ENCODE measurements at places on chromosomes 2 and 18. TPM values are rescaled to one million over a fixed set of nuclear protein-coding genes. Genes with fewer than 3 reads are reported as not detected.

DNA sequence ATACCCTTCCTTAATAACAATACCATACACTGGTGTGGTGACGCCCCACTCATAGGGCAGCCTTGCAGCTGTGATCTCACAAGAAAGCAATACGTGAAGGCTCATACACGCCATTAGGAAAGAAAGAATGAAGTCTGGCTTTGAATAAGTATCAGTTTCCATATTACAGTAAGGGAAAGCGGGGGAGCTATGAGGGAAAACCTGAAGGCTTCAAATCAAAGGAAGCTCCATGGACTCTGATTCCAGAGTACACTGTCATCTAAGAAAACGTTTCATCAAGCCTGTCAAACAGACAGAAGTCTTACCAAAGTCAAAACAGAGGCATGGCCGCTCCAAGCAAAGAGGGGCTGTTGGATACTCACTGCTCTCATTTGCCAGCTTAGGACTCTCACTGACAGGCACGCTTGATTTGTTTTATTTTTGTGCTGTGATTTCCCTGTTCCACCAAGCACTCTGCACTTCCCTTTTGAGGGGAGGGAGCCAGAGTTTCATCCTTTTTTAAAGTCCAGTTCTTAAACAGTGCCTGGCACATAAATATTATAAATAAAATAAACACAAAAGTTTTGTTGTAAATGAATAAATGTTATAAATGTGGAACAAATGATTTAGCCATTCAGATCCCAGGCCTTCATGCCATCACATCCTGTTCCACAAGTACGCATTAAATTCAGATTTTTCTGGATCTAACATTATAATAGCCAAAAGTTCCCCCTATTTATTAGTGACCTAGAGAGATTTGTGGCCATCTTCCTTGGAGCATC is 221.2 kb downstream of the PIEZO2 start:
- H3K4me1 ChIP-seq: no peaks in the 10 kb centered on the region
- no peak overlapping the region for H3K4me3 ChIP-seq
- no peak overlapping the region for H3K27ac ChIP-seq

- H3K36me3 ChIP-seq: no peaks in the 10 kb centered on the region
- no peak overlapping the region for H3K4me3 ChIP-seq
- no peaks in the 10 kb centered on the region for H3K27me3 ChIP-seq
- no peaks in the 10 kb centered on the region for H3K4me1 ChIP-seq
These were observed 39.6 kb downstream of the ASB1 start for GRCh38 chr2:238466243-238466756.

DNA sequence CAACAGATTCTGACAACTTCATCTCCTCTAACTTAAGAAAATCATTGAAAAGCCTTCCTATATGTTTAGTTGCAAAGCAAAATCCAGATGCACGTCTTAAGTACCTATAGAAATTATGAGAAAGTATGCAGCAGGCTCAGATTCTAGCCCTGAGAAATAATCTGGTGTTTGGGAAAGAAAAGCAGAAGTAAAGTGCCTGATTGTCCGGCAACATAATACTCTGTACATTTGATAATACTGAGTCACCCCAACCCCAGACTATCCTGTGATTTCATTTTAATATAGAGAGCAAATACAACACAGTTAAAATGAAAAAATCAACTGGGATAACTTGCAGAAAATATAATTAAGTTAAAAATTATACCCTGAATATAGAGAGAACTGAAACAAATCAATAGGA is 13.5 kb downstream of the RFX8 start:
- H3K4me1 ChIP-seq: peaks cover 23% of the 10 kb centered on the region
- H3K27ac ChIP-seq: no peak overlapping the region
- no peak overlapping the region for H3K4me3 ChIP-seq
- no peaks in the 10 kb centered on the region for H3K36me3 ChIP-seq
- H3K27me3 ChIP-seq: no peaks in the 10 kb centered on the region

- no peaks in the 10 kb centered on the region for H3K27me3 ChIP-seq
- H3K27ac ChIP-seq: no peak overlapping the region
- no peak overlapping the region for H3K4me3 ChIP-seq
- no peak for DNase-seq
These were observed 36.2 kb downstream of the DIPK1C start for GRCh38 chr18:74420926-74421325.

- no peaks in the 10 kb centered on the region for H3K4me1 ChIP-seq
- no peak overlapping the region for H3K4me3 ChIP-seq
- no peaks in the 10 kb centered on the region for H3K27me3 ChIP-seq
- H3K27ac ChIP-seq: no peak overlapping the region
These were observed 48.0 kb downstream of the TRABD2A start for GRCh38 chr2:84832772-84833461.

- no peak overlapping the region for H3K4me3 ChIP-seq
- DNase-seq: no peak
- H3K4me1 ChIP-seq: peaks cover 9% of the 10 kb centered on the region
- no peaks in the 10 kb centered on the region for H3K36me3 ChIP-seq
These were observed 54.7 kb upstream of the ARL5A start for GRCh38 chr2:151882786-151883445.

Gene MARCO
- 7.0 TPM for total RNA-seq

- H3K27me3 ChIP-seq: no peaks in the 10 kb centered on the region
- H3K4me1 ChIP-seq: peaks cover 16% of the 10 kb centered on the region
- no peak overlapping the region for H3K27ac ChIP-seq
These were observed 4.8 kb upstream of the STAT4 start for GRCh38 chr2:191155608-191156071.

- H3K27me3 ChIP-seq: no peaks in the 10 kb centered on the region
- H3K27ac ChIP-seq: no peak overlapping the region
- peaks cover 7% of the 10 kb centered on the region for H3K4me1 ChIP-seq
- H3K36me3 ChIP-seq: no peaks in the 10 kb centered on the region
- H3K4me3 ChIP-seq: no peak overlapping the region
These were observed 96.6 kb downstream of the MBD2 start for GRCh38 chr18:54127759-54128378.

DNA sequence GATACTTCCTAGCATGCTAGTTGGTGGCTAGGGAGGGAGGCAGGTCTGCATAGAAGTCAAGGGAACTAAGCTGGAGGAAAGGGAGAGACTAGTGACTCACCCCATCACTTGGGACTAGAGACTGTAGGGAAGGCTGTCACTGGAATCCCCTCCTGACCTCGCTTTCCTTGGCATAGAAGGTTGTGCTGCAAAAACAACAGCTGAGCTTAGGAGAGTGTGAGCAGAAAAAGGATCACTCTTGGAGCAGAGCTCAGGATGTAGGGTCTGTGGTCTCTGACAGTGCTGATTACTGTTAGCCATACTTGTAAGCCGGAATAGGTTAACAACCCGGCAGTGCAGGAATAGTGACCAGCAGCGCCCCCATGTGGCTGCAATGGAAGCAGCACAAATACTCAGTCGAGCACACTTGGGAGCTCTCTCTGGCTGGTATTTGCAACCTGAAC is 66.9 kb upstream of the SMAD2 start:
- H3K27ac ChIP-seq: no peak overlapping the region
- H3K36me3 ChIP-seq: no peaks in the 10 kb centered on the region
- H3K4me1 ChIP-seq: peaks cover 7% of the 10 kb centered on the region
- no peak for DNase-seq
- H3K27me3 ChIP-seq: no peaks in the 10 kb centered on the region

DNA sequence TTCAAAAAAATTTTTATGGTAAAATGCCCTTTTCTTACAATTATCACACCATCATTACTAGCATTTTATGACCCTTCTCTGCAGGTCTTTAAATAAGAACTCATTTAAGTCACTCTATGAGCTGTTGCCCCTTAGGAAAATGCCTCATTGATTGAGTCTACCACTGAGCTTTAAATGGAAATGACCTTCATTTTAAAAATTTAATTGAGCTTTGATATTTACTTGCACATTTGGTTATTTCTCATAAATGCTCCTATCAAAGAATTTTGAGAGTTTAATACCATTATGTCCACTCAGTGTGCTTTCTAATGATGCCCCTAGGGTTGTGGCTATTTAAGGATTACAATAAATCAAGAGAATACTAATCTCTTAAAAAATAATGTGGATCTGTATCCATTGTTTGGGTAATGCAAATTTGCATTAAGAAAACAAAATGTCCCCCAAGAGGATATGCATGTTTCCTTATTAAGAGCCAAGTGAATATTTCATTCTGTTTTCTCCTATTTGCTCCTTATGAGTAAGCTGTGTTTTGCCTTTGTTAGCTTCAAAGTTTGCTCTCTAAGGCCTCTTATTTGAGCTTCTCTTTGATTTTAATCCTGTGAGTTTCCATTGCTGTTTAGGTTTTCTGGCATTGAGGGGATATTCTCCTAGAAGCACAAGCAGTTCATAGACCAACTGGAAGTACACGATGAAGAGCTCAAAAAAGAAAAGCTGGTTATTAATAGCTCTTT is 69.8 kb downstream of the CERS6 start:
- no peaks in the 10 kb centered on the region for H3K36me3 ChIP-seq
- peak overlapping the region; percentile 22 for H3K4me3 ChIP-seq
- peaks cover 97% of the 10 kb centered on the region for H3K4me1 ChIP-seq
- H3K27me3 ChIP-seq: no peaks in the 10 kb centered on the region
- peak overlapping the region; percentile 90 for H3K27ac ChIP-seq

GRCh38 chr18:8732442-8733360 is 27.3 kb downstream of the MTCL1 start:
- no peak overlapping the region for H3K4me3 ChIP-seq
- no peaks in the 10 kb centered on the region for H3K27me3 ChIP-seq
- no peaks in the 10 kb centered on the region for H3K36me3 ChIP-seq
- no peak overlapping the region for H3K27ac ChIP-seq

Gene DYNAP
- not detected for total RNA-seq

Gene PTPN2
- total RNA-seq: 11.0 TPM

DNA sequence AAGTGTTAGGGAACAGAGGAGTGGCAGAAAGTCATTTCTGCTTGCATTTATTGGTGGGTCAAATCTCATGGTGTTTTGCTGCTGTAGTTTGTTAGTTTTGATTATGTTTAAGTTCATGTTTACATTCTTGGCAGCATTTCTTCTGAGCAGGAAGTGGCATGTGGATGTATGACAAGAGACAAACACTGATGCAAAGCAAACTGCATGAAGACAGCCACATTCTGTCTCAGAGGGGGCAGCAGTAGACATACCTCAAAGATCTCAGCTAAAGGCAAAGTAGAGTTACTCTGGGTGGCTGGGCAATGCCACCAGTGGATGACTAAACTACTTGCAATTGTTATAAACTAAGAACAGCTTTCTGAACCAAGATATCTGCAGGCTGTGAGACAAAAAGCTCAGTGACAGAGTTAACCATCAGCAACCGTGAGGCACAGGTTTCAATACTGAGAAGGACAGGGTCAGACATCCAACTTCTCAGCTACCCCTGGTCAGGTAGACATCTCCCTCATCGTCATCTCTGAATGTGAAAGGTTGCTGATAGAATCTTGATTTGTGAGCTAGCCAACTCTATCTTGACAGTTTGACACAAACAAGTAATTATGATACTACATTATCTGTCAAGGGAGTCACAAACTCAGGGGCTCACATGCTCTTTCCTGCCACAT is 16.4 kb downstream of the GALNT3 start:
- H3K27me3 ChIP-seq: no peaks in the 10 kb centered on the region
- no peak overlapping the region for H3K27ac ChIP-seq
- no peak for DNase-seq
- no peaks in the 10 kb centered on the region for H3K36me3 ChIP-seq

GRCh38 chr2:2826621-2827020 is 495.5 kb upstream of the MYT1L start:
- no peaks in the 10 kb centered on the region for H3K4me1 ChIP-seq
- H3K27ac ChIP-seq: no peak overlapping the region
- DNase-seq: no peak
- H3K4me3 ChIP-seq: no peak overlapping the region

Gene SLC30A3
- total RNA-seq: 5.9 TPM

GRCh38 chr2:189477756-189478155 is 36.5 kb downstream of the WDR75 start:
- H3K4me3 ChIP-seq: no peak overlapping the region
- no peaks in the 10 kb centered on the region for H3K27me3 ChIP-seq
- no peak overlapping the region for H3K27ac ChIP-seq
- H3K36me3 ChIP-seq: peaks cover 32% of the 10 kb centered on the region

DNA sequence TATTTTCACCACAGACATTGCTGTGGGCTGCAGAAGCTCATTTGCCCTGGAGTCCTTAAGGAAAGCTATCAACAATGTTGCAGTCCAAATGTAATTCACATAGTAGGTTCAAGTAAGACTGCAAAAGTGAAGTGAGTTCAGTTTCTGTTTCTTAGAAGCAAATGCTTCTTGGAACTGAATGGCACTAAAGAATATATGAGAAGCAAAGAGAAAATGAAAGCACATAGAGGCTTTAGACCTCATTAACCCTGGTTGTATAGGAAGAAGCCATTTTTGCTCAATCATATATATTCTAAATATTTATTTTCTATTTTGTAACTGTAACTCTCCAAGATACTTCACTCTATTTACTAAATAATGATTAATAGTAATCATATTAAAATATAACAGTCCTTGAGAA is 292.0 kb downstream of the ZNF804A start:
- H3K4me3 ChIP-seq: no peak overlapping the region
- H3K27ac ChIP-seq: no peak overlapping the region
- no peaks in the 10 kb centered on the region for H3K4me1 ChIP-seq

GRCh38 chr18:48222118-48222517 is 187.1 kb downstream of the ZBTB7C start:
- H3K27ac ChIP-seq: no peak overlapping the region
- H3K4me1 ChIP-seq: peaks cover 18% of the 10 kb centered on the region
- H3K36me3 ChIP-seq: no peaks in the 10 kb centered on the region
- H3K27me3 ChIP-seq: no peaks in the 10 kb centered on the region

Gene RRM2
- 2.1 TPM for total RNA-seq

- H3K27me3 ChIP-seq: no peaks in the 10 kb centered on the region
- no peak overlapping the region for H3K4me3 ChIP-seq
- H3K27ac ChIP-seq: no peak overlapping the region
- H3K4me1 ChIP-seq: no peaks in the 10 kb centered on the region
- DNase-seq: peak; percentile 43
These were observed 801.1 kb upstream of the RAB6C start for GRCh38 chr2:129178356-129178755.

Gene C2orf66
- not detected for total RNA-seq

GRCh38 chr2:23624378-23624777 is 239.4 kb downstream of the KLHL29 start:
- H3K27ac ChIP-seq: no peak overlapping the region
- DNase-seq: no peak
- H3K36me3 ChIP-seq: no peaks in the 10 kb centered on the region
- no peak overlapping the region for H3K4me3 ChIP-seq
- peaks cover 19% of the 10 kb centered on the region for H3K4me1 ChIP-seq

Gene APLF
- total RNA-seq: 4.8 TPM

DNA sequence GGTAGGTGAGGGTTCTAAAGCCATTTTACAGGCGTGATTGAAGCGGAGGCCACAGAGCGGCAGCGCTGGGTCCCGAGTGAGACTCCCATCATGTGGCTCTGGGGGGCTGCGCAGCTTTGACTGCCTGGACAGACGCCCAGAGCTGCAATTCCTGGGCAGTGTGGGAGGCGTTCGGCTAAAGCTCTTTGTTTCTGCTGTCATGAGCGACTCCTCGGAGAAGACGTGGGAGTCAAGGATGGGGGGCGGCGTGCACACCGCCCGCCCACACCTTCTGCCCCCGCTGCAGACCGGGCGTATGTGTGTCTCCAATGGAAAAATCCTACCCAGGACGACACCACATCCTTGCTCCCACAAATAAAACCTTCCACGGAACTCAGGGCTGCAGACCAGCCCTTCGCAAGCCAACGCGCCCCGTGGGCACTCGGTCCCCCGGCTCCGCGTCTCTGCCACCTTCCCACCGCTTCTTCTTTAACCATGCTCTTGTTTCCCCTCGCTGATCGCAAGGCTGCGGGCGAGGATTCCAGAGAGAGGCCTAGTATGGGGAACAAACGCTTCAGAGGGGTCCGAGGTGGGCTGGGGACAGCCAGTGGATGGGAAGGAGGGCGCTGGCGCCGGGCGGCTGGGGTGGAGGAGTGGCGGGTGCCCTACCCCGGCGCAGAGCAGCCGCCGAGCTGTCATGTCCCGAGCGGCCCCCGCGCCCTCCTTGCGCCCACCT is 680 bp upstream of the LBH start:
- H3K27me3 ChIP-seq: no peaks in the 10 kb centered on the region
- H3K4me3 ChIP-seq: peak overlapping the region; percentile 92
- peaks cover 67% of the 10 kb centered on the region for H3K4me1 ChIP-seq
- DNase-seq: peak; percentile 48
- H3K27ac ChIP-seq: peak overlapping the region; percentile 99
